ENCODE measurements at places on chromosomes 1 and 21.

DNA sequence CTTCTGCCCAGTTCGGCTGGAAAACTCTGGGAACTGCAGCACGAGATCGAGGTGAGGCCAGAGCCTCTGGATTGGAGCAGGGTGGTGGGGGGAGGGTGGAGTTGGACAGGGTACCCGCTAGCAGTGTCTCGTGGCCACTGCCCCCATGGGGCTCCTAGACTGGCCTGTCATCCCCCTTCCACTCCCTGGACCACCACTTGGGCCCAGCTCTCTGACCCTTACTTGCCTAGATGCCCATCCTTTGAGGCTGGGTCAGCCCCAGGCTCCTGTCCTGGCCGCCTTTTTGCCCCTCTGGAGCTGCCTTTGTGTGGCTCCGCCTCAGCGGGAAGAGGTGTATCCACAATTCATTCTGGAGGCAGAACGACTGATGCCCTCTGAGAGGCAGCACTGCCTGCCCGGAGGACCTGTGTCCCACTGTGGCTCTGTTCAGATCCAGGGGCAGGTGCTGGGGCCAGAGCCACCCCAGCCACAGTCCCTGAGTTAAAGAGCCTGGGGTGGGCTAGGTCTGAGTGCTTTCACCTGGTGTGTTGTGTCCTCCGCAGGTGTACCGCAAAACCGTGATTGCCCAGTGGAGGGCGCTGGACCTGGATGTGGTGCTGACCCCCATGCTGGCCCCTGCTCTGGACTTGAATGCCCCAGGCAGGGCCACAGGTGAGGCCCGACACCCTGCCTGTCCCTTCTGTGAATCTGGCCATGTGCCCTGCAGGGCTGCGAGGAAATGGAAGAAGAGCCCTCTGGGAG, 17.7 kb downstream of the FAAH start:
- no peak for DNase-seq

- DNase-seq: no peak
These were observed 53.9 kb upstream of the GPR52 start for GRCh38 chr1:174393885-174394284.

DNA sequence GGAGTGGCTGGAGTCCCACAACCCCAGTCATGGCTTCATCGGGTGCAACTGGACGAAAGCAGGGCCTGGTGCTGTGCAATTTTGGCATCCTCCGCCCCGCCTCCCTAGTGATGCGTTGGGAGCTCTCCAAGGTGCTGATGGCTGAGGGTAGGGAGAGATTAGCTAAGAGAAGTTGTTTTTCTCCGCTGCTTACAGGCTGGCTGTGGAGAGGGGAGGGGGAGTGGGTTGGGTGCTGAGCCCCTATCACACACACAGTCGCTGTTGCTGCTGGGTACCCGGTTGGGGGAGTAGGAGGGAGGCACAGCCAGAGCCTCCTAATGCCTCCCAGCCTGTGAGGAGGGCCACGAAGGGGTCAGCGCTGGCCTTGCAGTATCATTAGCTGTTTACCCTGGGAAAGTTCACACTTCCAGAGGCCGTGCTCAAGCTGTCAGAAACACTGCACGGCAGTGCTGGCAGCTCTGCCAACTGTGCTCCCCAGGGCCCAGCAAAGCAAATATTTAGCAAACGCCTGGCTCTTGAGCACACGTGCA, 110.0 kb downstream of the GRIK3 start:
- no peak for DNase-seq

DNA sequence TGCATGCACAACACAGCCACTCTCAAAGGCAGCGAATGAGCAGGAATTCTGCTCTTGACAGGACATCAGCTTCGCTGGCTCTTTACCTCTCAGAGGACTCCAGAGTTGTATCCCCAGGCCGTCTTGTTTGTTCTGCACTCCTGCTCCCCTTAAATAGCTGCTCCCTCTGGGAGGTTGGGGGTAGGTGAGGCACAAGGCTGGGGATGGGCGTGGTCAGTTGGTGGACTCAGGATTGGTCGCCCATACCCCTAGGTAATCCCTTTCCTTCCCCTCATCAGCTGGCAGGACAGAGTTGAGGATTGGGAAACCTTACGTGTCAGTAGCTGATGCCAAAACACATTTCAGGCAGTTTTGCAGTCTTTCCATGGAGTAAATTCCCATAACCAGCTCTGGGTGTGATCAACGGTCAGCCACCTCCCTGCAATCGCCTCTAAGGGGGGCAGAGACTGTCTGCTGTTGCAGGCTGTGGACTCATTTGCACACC, at the start of gene PLA2G2A:
TSS of gene PLA2G2A (minus strand) at position 125 of the 484 bp plus-strand sequence. CDS start 845 bp downstream, outside the sequence.
- no peak for DNase-seq

DNA sequence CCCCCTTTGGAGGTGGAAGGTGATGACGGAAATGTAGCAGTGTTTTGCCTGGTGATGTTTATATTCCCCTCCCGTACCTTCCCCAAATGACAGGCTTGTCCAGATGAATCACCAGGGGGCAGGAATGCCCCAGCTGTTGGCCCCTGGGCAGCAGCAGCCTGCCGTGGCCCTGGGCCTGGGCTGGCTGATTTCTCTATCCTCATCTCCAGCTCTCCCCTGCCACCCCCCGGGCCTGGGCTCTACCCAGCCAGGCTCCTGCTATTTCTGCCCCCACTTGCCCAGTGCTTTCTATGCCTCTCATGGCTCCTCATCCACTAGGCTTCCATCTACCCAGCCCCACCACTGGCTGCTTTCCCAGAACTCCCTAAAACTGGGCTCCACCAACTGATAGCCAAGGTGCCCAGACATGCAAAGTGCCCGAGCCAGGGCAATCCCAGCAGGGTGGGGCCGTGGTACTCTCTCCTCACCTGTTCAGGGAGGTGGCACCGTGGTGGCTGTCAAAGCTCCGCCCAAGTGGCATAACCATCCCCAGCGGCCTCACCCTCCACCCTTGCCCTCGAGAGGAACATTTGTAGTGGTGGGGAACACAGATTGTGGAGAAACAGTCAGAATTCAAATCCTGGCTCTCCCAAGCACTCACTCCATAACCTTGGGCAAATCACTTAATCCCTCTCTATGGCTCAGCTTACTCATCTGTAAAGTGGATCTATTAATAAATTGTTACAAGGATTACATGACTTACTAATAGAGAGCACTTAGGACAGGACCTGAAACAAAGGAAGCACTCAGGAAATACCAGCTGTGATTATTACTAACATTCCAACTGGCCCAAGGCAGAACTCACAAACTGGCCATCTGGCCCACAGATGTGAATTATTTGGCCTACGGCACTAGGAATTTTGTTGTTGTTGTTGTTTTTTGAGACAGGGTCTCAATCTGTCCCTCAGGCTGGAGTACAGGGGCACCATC, 12.8 kb upstream of the ECE1 start:
- no peak for DNase-seq

DNA sequence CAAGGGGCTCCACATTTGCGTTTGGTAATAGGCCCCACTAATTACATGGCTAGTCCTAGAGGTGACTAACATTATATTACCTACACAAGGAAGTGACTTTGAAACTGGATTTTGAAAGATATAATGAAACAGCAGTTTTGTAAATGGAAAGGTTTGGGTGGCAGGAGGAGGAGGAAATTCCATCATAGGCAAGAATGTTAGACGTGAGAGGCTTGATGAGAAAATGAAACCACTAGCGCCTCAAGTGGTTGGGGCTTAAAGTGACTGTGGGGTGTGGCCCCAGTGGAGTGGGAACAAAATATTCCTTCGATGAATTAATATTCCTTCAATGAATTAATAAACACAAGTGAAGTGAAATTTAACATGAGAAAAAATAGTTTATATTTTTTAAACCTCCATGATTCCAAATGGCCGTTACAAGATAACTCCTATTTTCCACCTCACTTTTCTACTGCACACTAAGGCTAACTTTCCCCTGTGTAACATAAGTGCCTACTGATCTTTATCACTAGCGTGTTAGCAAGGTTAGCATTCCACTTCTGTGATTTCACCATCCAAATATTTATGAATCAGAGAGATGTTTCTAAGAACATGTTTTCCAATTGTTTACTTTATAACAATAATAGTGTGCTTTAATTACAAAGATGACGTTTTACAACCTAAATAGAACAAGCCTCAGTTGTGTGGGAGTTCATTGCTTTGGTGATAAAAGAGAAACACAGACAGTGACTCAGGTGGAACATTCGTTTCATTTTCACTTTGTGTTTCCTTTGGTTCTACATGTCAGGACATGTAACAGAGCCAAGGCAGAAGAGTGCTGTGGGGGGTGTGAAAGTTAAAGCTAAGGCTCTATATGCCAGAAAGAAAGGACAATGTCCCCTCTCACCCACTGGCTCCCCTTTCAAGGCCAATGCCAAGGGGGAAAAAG, 12.5 kb upstream of the ATF3 start:
- DNase-seq: no peak

GRCh38 chr1:235863699-235864093, 3.0 kb downstream of the LYST start:
- DNase-seq: no peak

DNA sequence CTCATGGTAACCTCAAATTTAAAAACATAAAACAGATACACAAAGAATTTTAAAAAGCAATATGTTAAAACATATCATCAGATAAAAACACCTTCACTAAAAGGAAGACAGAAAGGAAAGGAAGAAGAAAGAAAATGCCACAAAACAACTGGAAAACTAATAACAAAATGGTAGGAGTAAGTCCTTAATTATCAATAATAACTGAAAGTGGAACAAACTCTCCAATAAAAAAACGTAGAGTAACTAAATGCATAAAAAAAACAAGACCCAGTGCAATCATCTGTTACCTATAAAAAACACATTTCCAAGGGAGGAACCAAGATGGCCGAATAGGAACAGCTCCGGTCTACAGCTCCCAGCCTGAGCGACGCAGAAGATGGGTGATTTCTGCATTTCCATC, 47.1 kb upstream of the ACADM start:
- no peak for DNase-seq

DNA sequence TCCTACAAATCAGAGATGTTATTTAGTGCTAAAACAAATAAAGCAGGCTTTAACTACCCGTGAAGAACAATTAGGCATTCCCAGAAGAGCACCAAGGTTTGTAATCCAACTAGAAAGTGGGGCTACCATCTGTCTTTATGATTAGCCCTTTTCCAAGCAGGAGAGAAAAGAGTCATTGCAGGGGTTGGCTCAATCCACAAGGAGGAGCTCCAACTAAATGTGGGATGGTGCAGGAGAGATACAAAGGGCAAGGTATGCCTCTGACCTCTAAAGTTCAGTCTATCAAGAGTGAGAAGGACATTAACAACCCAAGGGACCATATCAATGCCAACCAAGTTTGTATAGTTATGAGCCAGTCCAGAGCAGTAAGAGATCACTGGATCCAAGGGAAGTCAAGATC, 382.7 kb upstream of the DUSP10 start:
- DNase-seq: no peak

DNA sequence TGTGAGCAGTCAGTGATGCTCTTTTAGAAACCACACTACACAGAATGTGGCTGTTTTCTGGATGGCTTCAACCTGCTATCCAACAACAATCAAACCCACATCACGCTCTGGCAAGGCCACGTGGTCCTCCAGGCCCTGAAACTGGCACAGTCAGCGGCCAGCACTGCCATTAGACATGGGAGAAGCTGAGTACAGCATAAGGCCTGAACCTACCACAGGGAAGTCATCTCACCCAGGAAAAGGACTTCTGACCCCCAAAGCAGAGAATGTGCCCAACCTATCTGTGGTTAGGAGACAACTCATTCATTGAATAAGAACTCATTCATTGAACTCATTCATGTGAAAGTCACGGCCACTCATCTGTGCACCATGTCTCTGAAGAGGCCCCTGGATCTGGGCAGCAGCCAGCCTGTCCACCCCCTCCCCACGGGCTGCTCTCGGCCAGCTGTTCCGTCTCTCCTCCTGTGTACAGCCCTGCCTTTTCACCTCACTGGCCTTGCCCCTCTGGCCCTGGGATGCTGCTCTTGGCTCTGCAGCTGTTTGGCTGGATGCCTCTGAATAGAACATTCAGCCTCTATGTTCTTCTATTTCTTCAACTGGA, 41.1 kb downstream of the C1orf198 start:
- no peak for DNase-seq

DNA sequence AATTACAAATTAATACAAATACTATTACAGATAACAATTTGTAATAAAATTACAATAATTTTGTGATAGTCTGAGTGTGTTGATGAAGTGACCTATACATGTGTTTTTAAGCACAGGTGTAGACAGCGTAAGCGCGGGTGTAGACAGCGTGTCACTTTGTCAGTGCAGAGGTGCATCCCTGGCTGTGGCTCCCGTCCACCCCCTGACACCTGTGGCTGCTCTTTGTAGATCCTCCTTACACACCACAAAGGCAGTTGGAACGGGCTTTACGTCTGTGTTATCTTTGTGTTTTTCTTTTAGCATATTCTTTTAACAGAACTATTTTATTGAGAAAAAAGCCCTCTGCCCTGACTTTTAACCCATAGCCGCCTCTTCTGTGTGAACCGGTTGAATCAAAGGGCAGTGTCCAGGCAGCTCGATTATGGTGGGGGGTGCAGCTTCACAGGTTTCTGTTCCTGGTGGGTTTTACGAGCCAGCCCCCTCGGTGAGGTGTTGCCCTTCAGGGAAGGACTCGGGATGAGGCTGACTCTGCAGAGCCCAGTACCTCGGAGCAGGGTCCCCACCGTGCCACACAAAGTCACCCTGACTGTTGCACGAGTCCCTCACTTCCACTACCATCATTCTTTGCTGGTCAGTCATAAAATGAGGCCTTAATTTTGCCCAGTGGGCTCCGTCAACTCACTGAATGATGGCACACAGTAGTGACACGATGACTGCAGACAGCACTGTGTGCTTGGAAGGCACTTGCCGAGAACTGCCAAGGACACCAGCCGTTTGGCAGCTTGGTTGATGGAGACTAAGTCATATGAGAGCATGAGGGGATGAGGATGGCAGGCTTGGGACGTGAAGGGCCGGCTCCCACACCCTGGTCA, 86.4 kb upstream of the COL6A1 start:
- DNase-seq: no peak

DNA sequence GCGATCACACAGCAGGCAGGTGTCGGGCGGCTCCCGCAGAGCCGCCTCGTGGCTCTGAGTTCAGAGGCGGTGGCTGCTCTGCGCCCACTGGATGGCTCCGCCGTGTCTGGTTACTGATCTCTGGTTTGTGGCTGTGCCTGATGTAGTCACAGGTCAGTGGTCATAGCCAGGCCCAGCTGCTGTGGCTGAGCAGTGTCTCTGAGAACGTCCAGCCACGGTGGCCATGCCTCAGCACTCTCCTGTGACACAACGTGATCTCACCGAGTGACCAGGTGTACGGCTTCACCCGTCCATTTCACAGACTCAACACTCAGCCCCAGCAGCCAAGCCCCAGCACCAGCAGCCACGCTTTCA, 61.2 kb downstream of the KCNN3 start:
- DNase-seq: no peak

DNA sequence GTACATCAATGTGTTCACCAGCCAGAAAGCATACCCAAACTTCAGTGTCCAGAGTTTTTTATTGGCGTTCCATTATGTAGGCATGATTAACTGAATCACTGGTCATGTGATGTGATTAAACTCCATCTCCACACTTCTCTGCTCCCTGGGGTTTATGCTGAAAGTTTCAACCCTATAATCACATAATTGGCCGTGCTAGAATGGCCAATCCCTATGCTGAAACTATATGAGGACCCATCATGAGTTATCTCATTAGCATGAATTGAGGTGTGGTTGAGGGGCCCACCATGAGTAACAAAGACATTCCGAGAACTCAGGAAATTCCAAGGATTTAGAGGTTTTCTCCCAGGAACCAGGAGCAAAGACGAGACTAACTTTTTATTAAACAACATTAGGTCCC, 31.8 kb upstream of the FBXO28 start:
- no peak for DNase-seq

All from stimulated activated CD4-positive, alpha-beta T cell treated with anti-CD3 and anti-CD28 coated beads, Interleukin-1b, Interleukin-23, amount 100 ng/mL, for 1 hour (primary cell).